ENCODE measurements at places on chromosomes 6 and 20.

DNA sequence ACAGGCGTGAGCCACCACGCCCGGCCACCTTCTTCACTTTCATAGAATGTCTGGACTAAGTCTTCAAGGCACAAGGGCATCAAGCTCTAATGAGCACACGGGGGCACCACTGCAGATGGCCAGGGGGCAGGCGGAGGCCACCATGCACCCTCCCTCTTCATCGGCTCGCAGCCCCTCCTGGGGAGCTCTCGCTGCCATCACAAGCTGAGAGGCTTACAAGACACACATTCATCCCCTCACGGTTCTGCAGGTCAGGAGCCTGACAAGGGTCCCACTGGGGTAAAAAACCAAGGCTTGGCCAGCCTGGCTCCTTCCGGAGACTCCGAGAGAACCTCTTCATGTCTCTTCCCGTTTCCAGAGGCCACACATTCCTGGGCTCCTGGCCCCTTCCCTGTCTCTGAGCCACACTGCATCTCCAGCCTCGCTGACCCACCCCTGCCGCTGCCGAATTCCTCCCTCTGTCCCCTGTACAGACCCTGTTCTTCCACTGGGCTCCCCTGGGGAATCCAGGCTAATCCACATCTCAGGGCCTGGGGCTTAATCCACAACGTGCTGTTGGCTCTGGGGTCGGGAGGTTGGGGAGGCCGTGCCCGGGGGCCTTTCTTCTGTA lies 19.8 kb downstream of the DLL1 start:
- DNase-seq: no peak

- DNase-seq: peak; percentile 61
Measured at GRCh38 chr6:55047451-55048044, 126.8 kb upstream of the HCRTR2 start.

- no peak for DNase-seq
Measured at GRCh38 chr20:61736751-61737310, 328.9 kb downstream of the TAF4 start.

- DNase-seq: no peak
Measured at GRCh38 chr20:9577397-9577796, 63.0 kb downstream of the LAMP5 start.

DNA sequence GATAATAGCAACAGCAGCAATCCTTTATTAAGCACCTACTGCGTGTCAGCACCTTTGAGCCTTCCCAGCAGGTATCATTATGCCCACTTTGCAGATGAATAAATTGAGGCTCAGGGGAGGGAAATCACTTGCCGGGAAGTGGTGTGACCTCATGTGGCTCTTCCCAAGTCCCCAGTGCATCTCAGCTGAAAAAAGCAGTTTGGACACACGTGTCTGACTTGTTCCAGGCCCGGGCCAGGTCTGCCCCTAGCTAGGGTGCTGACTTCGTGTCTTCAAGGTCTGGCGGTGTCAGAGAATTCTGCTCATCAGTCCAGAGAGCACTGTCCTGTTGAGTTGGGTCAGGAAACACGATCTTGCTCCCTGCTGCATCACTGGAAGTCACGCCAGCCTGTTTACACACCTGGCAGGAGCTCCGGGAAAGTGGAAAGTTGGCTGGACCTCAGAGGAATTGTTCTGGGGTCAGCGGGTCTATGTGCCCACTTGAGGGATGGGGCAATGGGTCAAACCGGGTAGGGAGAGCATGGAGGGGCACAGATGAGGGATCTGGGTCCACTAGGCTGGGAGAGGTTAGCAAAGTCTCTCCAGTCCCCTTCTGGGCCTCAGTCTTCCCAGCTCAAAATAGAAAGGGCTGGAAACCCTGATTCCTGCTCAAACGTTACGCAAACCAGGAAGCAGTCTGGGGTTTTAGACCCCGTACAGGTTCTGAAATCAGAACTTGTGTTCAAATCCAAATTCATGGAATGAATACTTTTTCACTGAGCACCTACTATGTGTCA lies 10.5 kb downstream of the SLC13A3 start:
- no peak for DNase-seq

- no peak for DNase-seq
Measured at GRCh38 chr6:52712136-52712535, 41.2 kb downstream of the TMEM14A start.

DNA sequence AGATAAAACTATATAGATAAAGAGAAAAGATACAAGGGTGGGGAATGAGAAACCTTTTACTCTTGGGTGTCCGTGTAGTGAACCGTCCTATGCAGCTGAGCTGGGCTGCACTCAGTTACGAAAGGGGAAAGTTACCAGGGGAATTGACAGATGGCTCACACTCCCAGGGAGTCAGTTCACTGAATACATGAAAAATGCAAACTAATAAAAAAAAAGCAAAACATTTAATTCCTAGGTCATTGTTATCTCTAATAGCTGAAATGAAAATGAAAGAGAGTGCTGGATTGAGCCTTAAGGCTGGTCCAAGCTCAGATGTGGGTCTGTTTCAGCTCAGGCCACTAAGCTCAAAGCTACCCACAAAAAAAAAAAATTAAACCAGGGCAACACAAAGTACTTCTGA lies 138.0 kb downstream of the THBS2 start:
- DNase-seq: no peak

- no peak for DNase-seq
Measured at GRCh38 chr20:63940071-63940471, 16.1 kb downstream of the UCKL1 start.
